GM12864 (cell line): ENCODE measurements at places on chromosomes 6 and 20.

GRCh38 chr20:1927217-1927616 is 32.0 kb downstream of the SIRPA start:
- no peak for DNase-seq

GRCh38 chr20:60341062-60341461 is 382.8 kb downstream of the CDH26 start:
- DNase-seq, result no peak

- DNase-seq, result no peak
These were observed 598 bp downstream of the HLA-B start for GRCh38 chr6:31356216-31356945.

DNA sequence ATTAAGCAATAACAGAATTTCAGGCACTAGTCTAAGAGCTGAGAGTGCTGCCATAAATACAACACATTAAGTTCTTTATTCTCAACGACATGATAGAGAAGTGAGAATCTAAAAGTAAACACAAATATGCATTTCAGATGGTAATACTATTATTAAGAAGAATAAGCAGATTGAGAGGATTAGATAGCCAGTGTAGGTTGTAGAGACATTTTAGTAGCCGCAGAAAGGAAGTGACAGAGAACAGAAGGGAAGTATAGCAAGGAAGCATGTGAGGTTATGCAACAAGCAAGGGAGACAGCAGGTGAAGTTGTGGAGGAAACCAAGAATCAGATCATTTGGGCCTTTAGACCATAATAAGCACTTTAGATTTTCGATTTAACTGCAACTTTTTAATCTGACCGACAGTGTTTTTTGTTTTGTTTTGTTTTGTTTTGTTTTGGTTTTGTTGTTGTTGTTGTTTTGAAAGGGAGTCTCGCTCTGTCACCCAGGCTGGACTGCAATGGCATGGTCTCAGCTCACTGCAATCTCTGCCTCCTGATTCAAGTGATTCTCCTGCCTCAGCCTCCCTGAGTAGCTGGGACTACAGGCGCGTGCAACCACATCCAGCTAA is 737.0 kb upstream of the ADGRB3 start:
- DNase-seq, result no peak

DNA sequence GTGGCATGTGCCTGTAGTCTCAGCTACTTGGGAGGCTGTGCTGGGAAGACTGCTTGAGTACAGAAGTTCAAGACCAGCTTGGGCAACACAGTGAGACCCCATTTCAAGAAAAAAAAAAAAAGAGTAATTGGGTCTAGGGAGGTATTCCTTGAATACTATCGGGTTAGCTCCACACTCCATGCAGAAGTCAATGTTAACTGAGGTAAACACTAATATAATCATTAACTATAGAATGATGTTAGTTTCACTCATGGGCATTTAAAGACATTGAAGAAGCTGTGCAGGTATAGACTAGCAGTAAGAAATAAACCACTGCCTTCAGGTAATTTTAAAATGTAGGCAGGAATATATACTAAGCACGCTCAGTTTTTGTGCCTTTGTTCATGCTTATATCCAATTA is 32.6 kb downstream of the MDN1 start:
- no peak for DNase-seq

GRCh38 chr6:135606392-135606791 is 108.9 kb upstream of the AHI1 start:
- no peak for DNase-seq

DNA sequence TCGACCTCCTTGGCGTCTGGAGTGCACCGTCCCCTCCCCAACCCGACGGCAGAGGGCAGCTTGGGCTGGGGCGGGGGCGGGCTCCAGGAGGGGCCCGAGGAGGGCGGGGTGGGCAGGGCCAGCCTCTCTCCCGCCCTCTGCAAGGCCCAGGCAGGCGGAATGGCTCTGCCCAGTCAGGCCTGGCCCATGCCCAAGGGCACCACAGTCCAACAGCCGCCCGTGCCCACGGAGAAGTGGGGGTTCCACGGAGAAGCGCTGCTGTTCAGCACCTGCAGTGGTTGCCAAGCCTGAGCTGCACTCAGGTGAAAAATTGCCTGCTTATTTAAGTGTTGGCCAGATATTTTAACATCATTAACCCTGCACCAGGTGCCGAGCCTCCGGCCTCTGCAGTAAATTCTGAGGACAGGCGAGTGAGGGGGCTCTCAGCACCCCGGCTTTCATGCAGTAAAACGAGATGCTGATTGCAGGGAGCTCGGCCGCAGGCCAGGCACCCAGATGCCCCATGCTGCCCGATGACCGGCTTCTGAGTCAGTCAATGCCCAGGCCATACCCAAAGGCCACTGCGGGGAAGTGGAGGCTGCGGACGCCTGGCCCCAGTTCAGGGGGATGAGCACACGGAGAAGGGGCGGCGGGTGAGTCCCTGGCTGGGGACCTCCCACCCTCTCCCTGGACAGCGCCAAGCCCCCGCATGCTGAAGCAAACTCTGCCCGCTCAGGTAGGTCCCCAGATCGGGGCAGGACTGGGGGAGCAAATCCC is at the start of gene SRMS:
TSS of gene SRMS (minus strand) at position 25 of the 756 bp plus-strand sequence. CDS start 286 bp downstream, outside the sequence.
- no peak for DNase-seq

DNA sequence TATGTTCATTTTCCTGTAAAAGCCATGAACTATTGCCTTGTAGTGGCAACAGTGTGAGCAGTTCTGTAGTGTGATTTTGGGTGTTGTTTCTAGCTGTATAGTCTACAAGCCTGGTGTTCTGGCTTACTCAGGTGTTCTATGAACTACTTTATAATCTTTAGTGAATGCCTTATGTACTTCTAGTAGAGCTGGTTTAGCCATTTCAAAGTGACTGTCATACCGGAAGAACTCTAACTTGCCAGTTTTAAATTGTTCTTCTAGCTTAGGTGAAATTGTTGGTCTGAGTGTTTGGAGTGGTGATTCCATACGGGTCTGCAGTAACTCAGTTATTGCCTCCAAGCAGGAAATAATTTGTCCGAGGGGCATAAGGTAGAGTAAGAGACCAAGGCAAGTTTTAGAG is 150.2 kb upstream of the ZNF184 start:
- no peak for DNase-seq

DNA sequence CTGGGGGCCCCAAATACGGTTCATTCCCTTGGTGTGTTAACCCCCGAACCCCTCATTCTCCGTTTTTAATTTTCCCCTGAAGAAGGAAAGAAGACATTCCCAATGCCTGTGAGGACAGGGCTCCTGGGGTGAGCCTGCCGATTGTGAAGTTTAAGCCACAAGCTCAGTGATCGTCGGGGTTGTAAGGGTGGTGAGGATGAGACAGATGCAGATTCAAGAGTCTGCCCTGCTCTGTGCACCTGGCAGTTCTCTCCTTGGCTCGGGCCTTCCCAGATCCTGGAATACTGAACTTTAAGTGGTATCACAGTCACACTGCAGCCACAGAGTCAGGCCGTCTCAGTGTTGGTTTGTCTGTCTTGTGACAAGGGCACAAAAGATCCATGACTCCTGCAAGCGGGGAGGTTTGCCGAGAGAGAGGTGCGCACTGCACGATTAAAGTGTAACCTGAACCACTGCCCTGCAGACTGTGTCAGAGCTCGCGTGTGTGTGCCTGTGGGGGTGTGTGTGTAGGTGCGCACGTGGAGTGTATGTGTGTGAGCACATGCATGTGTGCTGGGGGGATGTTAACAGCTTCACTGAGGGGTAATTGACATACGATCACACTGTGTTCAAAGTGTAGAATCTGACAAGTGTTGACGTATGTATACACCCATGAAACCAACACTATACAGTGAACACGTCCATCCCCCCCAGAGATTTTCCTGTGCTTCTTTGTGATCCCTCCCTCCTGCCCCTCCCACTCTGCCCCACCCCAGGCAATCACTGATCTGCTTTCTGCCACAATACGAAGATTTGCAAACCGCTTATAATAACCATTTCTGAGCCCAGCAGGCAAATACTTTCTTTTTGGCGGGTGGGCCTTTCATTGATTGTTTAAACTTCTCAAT is 38.9 kb downstream of the RPP40 start:
- no peak for DNase-seq

DNA sequence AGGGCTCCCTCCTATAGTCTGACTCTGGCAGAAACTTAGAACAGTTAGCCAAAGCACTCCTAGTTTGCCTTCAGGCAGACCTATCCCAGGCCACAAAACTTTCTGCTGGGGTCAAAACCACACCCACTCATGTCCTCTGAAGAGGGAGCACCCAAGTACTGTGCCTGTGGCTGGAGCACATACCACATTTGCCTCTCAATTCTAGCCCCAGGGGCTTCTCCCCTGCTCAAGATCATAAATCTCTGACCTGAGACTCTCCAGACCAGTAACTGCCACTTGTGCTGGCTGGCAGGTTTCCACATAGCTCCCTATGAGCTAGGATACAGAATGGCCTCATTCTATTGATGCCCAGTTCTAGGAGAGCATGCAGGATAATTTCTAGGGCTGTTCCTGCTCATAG is 781.0 kb downstream of the EYS start:
- DNase-seq, result no peak

DNA sequence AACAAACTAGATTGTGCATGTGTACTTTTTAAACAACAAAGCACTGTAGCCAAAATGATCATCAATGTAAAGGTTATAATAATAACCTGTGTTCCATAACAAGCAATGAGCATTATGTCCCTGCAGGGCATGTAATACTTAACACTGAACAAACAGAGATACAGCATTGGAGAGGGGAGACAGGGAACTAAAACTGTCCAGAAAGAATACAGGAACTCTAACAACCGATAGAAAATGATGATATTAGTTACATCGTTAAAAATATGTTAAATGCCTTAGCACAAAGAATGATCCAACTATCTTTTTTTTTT is 80.5 kb downstream of the COL9A1 start:
- no peak for DNase-seq

- no peak for DNase-seq
These were observed 67.1 kb downstream of the TFAP2A start for GRCh38 chr6:10347561-10348327.

- no peak for DNase-seq
These were observed 78.3 kb downstream of the RPP40 start for GRCh38 chr6:4925580-4925979.

DNA sequence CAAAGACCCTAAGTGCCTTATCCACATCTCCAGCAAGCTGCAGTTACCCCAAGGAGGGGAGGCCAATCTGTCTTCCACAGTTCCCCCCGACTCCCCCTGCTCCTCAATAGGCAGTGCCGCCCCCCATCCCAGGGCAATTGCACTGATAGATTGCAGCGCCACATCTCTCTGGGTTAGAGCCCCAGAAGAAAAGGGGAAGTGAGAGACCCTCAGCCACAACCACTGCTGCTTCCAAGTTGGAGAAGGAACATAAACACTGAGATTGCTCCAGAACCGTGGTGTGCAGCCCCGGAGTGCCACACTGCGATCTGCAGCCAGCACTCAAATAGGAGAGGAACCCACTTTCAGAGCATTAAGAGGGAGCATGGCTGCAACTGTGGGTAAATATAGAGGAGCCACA is 101.5 kb downstream of the RWDD2A start:
- DNase-seq, result no peak

DNA sequence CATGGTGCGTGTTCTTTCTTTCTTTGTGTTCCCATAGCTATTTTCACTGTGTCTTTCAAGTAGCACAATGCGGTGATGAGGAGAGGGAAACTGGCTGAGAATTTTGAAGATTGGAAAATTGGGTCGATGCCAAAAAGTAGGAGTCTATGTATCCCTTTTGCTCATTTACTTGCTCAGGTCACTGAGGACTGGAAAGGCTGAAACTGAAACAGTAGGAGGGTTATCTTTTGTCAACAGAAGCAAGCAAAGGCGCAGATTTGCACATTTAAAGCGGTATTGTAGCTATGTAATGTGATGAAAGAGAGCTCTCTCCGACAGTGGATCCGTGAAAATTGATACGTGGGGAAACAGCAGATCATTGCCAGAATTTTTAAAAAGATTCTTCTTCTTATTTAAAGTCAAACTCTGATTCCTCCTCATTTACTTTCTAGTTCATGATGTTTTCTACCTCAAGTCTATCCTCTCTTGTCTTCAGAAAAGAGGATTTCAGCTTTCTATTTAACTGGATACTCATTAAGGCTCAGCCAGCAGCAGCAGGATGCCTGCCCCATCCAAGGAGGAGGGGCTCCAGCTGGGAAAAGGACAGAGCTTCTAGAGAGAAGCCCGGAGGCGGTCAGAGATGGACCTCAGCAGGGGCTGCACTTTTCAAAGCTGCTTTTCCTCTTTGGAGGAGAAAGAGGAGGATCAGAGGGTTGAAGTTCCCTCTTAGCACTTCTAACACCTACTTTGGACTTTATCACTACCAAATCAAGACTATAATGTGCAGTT is 15.9 kb upstream of the FYN start:
- DNase-seq, result no peak

- peak; percentile 38 for DNase-seq
These were observed 51.2 kb upstream of the RNF182 start for GRCh38 chr6:13873288-13874190.

DNA sequence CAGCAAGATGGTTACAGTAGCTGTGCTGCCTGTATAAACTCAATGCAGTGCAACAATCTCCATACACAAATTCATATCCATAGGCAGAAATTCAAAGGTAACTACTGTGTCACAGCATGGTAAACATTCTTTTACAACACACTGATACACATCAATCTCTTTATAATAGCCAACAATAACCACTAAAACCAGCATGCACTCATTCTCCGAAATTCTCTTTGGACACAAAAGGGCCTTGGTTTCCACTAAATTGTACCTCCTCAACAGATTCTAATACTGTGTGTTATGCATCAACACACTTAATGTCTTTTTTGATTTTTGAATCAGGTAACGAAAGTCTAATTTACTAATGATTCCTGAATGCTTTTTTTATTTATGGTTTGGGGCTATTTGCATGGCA is 1323.7 kb downstream of the GRIK2 start:
- no peak for DNase-seq

GRCh38 chr6:7786214-7786661 is 60.3 kb downstream of the BMP6 start:
- no peak for DNase-seq

- DNase-seq, result no peak
These were observed 124.9 kb downstream of the GRM4 start for GRCh38 chr6:34020807-34021553.

GRCh38 chr20:5535125-5535756 is 215.0 kb upstream of the SHLD1 start:
- DNase-seq, result no peak

DNA sequence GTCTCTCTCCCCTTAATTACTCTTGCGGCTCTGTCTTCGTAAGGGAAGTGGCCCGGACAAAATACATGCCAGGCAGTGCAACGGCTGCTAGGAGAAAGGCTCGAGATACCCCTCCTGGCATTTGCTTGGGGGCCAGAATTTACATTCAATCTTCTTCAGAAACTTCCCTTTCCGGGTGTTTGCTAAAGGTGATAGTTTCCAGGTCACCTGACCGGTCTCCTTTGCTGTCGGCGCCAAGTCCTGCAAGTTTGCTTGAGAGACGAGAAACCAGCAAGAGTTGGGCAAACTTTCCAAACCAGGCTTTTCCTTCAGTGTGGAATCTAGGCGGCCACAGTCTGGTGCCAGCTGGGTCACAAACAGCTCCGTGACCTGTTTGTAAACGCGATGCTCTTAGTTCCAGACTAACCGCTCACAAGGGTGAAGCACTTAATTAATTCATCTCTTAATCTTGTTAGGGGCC is 563 bp upstream of the SRSF3 start:
- no peak for DNase-seq

DNA sequence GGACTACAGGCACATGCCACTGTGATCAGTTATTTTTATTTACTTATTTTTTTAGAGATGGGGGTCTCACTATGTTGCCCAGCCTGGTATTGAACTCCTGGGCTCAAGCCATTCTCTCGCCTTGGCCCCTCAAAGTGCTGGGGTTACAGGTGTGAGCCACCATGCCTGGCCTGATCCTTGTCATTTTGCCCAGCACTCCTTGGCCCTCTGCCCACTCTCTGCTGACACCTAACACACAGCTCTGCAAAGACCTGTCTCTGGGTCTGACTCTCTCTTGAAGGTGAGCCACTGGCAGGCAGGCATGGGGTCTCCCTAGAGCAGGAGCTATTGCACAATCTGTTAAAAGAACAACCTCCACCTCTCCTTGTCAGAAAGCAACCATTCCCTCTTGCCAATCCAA is 155.6 kb downstream of the ZFP64 start:
- no peak for DNase-seq
